Vagina (tissue), 2 donors: ENCODE measurements at places on chromosomes 13 and 19.

GRCh38 chr13:49132479-49133002 is 87.6 kb upstream of the MLNR start:
- DNase-seq: no peak

GRCh38 chr19:16076958-16077611 is 790 bp downstream of the TPM4 start:
- no peak for DNase-seq

DNA sequence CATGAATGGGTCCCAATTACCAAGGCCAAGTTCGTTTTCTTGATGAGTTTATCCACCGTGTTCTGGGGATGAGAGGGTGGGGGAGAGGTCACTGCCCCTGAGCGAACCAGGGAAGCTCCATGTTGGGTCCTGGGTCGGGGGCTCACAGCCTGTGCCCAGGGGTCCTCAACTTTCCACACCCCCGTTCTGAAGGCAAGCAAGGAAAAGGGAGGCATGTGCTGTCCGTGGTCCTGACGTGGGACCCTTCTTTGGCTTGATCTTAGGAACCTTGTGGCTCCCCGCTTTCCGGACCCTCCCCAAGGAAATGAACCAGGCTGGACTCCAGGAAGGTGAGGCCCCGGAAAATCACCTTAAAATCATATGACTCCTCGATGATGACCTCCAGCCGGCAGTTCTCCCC is 18.2 kb upstream of the MEIS3 start:
- no peak for DNase-seq

DNA sequence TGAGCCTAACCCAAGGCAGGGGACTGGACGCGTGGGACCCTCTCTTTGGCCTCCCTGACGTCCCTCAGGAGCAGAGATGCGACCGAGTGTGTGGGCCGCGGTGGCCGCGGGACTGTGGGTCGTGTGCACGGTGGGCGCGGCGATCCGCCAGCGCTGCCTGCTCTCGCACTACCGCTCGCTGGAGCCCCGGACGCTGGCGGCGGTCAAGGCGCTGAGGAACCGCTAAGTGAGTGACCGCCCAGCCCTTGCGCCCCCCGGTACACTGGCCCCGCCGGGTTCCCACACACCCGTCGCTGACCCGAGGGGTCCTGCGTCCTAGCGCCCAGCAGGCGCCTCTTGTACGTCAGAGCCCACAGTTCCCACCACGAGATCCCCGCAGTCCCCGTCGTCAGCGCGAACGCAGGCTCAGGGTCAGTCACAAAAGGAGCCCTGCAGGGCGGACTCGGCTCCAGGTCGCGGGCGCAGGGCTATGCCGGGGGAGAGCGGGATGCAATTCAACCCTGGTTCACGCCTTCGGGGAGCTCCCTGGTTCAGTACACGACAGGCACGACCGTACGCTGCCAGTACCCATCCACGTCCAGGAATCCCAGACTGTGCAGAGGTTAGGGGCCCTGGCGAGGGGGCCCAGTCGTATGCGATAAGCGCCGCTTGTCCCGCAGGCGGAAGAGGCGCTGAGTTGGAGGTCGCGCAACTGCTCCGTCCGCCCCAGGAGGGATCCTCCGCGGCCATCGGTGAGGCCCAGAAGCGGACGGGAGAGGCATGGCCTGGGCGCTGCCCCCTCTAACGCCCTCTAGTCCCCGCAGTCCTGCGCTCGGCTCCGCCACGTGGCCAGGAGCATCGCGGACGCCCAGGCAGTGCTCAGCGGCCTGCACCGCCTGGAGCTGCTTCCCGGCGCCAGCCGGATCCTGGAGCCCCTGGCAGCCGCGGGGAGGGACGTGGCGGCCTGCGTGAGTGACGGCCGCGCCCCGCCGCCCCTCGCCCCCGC is 3.6 kb upstream of the IFNL2 start:
- no peak for DNase-seq

DNA sequence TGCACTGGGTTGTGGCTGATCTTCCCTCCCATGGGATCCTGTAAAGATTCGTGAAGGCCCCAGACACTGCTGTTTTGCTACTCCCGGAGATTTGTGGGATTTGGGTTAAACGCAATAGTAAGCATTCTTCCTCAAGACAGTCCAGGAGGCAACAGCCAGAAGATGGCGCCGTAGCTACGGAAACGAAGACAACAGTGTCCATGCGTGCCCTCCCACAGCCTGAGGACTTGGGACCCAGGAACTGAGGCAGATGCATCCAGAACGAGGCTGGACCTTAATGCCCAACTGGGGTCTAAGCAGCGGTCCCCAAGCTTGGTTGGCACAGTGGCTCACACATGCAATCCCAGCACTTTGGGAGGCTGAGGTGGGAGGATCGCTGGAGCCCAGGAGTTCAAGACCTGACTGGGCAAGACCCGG is 57.6 kb upstream of the ZNF507 start:
- no peak for DNase-seq

DNA sequence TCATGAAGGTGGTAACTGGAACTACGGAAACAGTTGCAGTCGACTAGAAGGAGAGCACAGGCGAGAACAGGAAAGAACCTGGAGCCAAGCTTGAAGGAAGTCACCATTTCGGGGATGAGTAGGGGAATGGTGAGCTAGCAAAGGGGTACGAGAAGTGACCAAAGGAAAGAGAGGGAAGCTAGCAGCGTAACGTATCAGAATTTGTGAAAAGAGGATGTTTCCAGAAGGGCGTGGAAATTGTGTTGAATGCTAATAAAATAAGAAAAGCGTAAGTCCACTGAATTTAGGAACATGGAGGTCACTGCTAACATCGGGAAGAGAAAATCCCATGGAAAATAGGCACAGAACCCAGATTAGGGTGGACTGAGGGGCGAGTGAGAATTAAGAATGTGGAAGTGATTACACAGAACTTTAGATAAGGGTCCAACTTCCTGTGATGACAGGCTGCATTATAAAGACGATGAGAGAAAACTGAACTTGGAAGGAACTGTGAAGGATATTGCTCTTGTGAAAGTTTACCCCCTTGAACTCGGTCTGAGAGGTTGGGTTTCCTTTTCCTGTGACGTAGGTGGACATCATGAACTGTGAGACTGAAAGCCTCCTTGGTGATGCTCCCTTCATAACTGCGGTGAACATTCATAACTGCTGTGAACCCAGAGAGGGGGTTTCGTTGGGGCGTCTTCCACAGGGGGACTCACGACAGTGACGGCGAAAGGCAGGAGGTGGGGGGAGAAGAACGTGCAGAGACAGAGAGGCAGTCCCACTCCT is 2.0 kb upstream of the FFAR2 start:
- no peak for DNase-seq

- DNase-seq: no peak
Observed at GRCh38 chr13:77267362-77267761, 59.5 kb downstream of the MYCBP2 start.

- no peak for DNase-seq
Observed at GRCh38 chr13:52599848-52600603, 42.2 kb upstream of the HNRNPA1L2 start.

- no peak for DNase-seq
Observed at GRCh38 chr19:32232449-32232848, 113.0 kb upstream of the ZNF507 start.

DNA sequence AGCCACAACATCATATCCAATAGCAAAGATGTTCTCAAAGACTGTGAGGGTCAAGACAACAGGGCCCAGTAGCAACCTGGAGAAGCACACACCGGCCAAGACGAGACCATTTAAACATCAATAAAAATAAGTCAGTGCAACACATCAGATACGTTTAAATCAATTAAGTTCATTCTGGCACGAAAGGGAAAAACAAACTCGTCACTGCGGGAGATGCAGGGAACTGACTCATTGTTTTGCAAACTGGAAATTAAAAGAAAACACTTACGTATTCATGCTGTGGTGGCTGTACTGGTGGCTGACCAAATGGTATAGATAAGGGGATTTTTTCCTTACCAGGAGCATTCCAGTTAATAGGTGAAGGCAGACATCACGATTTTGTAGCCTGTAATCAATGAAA is 26.3 kb upstream of the SLC15A1 start:
- no peak for DNase-seq

DNA sequence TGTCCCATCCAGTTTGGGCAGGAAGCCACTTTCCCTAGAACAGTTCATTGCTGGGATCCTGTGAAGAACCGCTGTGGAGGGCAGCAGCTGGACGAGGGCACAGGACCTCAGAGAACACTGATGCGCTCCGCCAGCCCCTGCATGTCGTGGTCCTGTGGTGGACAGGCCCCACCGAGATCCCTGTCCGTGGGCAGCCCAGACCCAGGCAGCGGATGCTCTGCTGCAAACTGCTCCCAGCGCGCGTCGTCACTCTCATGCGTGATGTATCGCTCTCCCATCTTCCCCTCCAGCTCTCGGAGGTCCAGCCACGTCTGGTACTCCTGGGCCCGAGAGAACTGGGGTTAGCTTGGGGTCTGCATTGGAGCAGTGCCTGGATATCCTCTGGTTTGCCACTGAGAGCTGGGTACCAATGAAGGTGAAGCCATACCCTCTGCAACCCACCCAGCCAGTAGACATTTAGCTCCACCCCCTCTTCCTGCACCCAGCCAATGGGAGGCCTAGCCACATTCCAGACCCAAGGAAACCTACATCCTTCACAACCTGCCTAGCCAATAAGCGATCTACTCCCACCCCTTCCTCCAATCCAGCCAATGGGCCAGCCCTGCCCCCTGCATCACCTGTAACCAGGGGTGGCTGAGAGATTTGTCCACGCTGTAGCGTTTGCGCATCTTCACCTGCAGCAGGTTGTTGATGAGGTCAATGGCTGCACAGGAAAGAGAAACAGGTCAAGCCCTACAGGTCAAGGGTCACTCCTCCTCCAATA is 13.6 kb upstream of the DACT3 start:
- DNase-seq: no peak

- no peak for DNase-seq
Observed at GRCh38 chr13:75469047-75469446, 12.9 kb downstream of the TBC1D4 start.

DNA sequence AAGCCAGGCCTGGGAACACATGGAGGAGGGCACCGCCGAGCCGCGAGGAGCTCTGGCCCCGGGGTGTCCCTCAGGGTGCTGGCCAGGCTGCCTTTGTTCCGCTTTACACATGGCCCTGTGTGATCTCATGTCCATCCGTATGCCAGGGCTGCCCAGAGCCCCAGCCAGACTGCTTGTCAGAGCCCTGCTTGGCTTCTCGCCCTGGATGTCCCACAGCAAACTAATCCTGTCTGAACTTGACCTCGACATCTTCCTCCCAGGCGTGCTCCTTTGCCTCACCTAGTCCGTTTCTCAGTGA is 14.3 kb downstream of the BCKDHA start:
- DNase-seq: no peak

- DNase-seq: no peak
Observed at GRCh38 chr13:113322043-113322461, 25.0 kb downstream of the LAMP1 start.

DNA sequence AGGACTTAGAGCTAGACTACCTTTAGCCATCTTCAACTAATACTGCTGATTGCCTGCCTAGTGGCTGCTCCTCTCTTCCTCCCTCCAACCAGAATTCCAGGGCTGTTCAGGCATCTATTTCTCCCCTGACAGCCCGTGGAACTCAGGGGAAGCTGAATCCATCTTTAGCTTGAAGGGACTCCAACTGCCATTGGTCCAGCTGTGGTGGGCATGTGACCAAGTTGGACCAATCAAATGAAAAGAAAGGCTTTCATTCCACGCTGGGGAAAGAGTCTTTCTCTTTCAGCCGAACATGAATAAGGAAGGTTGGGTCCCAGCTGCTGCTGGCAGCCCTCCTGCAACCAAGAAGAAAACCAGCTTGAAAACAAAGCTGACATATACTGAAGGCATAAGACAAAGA is 168.5 kb upstream of the OBI1 start:
- DNase-seq: no peak

- no peak for DNase-seq
Observed at GRCh38 chr13:78430166-78430791, 173.1 kb downstream of the POU4F1 start.

GRCh38 chr13:23790577-23791170 is 98.5 kb downstream of the MIPEP start:
- no peak for DNase-seq

- DNase-seq: no peak
Observed at GRCh38 chr13:30094015-30094414, 213.3 kb downstream of the KATNAL1 start.

DNA sequence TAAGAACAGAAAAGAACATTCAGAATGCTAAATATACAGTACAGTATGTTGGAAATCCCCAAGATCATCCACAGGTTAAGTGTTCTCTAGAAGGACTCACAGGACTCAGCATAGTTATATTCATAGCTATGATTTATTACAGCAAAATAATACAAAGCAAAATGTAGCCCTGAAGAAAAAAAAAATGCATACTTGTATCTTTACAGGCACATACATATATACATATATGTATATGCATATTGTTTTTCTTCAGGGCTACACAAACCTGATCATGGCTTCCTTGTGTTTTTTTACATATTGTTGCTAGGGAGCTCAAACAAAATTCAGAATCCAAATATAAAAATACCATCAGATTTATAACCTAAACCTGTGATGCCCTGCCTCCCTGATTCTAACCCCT is 78.5 kb downstream of the TUBA3C start:
- no peak for DNase-seq

- DNase-seq: no peak
Observed at GRCh38 chr13:98478189-98479129, 98.4 kb downstream of the STK24 start.

DNA sequence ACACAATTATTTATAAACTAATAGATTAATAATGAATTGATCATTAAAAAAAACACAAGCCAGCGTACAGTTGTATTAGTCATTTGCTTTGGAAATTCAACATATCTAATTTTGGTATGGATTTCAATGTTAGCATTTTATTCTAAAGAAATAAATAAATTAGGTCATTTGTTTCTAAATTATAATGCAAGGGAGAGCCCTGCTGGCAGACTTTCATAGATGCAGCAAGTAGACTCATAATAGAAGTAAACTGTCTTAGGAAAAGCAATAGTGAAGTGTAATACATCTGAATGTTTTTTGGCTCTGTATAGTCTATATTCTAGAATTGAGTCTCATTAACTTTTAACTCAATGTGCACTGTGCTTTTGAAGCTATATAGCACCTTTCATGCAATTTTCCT is 982.4 kb upstream of the MIR17HG start:
- no peak for DNase-seq

DNA sequence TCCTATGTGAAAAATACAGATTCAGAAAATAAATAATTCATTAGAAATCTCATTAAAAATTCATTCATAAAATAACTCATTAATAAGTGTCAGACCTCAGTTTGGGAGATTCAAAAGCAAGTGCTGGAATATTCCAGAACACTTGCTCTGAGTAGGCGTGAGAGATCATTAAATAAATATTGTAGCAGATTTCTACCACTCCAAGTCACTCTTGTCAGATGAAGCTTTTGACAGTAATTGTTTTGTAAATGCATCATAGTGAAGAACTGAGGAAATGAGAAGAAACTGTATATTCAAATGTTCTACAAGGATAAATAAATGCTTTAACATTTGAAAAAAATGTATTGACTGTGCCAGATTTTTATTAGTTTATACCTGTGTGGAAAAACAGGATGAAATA is 1228.1 kb downstream of the SLITRK1 start:
- DNase-seq: no peak

- no peak for DNase-seq
Observed at GRCh38 chr13:110615005-110615321, 382 bp upstream of the NAXD start.
